ENCODE measurements at places on chromosomes 13 and 19. TPM values are rescaled to one million over a fixed set of nuclear protein-coding genes. Genes with fewer than 3 reads are reported as not detected.

- peak; percentile 90 for DNase-seq
These were observed 2.6 kb downstream of the RNASEH2B start for GRCh38 chr13:50911937-50912795.

- no peak for DNase-seq
These were observed 357.2 kb downstream of the DLEU7 start for GRCh38 chr13:50485979-50486935.

DNA sequence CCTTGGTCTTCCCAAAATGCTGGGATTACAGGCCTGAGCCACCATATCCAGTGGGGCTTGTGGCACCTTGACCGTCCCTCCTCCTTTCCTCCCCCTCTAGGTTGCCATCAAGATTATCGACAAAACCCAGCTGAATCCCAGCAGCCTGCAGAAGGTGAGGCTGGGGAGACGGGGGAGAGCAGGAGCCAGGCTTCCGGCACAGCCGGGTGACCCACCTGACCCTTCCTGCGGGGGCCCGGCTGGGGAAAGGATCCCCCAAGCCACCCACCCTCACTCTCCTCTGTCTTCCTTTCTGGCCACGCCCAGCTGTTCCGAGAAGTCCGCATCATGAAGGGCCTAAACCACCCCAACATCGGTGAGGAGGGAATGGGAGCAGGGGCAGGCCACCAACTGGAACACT is 11.9 kb downstream of the MARK4 start:
- DNase-seq, result no peak

GRCh38 chr13:45224176-45224575 is 23.3 kb upstream of the KCTD4 start:
- DNase-seq, result no peak

GRCh38 chr19:4493929-4494690 is 22.0 kb downstream of the HDGFL2 start:
- DNase-seq, result no peak

GRCh38 chr13:30006246-30006645 is 155.8 kb upstream of the UBL3 start:
- DNase-seq, result no peak

- DNase-seq, result no peak
These were observed 12.1 kb upstream of the CYP2A6 start for GRCh38 chr19:40862333-40862732.

GRCh38 chr13:101627556-101627943 is 175.1 kb downstream of the ITGBL1 start:
- no peak for DNase-seq

GRCh38 chr19:47240996-47241918 is 10.3 kb upstream of the BBC3 start:
- DNase-seq, result peak; percentile 88

- no peak for DNase-seq
These were observed at the start of gene IZUMO1 for GRCh38 chr19:48746738-48747575. IZUMO1 (minus strand) TSS chr19:48746909; CDS start chr19:48745859, 1,050 bp downstream.

DNA sequence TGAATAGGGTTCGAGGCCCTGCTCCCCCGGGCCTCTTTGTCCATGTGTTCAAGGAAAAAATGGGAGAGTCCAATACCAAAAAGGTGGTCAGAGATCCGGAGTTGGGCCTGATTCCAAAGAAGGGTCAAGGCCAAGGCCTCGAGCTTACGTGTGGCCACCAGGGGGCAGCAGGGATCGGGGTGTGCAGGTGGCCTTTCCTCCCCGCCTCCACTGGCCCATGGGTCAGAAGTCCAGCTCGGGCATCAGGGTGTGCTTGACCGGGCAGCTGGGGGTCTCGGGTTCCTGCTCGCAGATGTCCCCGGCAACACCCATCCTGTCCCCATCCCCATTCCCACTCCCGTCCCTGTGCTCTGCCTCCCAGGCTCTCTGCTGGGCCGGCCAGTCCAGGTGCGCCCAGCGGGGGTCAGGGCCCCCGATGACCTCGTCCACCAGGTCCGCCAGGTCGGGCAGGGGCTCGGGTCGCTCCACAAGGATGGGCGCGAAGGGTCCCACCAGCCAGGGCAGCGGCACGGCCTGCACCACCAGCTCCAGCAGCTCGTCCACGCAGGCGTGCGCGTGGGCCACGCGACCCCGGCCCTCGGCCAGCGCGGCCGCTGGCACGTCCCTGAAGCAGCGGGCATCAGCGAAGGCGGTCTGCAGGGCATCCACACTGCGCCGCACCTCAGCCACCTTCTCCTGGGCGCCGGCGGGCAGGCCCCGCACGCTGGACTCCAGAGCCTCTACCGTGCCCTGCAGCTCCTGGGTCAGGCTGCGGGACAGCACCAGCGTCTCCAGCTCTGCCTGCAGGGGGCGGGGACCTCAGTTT is 5.2 kb upstream of the PLIN4 start:
- DNase-seq, result peak; percentile 63

DNA sequence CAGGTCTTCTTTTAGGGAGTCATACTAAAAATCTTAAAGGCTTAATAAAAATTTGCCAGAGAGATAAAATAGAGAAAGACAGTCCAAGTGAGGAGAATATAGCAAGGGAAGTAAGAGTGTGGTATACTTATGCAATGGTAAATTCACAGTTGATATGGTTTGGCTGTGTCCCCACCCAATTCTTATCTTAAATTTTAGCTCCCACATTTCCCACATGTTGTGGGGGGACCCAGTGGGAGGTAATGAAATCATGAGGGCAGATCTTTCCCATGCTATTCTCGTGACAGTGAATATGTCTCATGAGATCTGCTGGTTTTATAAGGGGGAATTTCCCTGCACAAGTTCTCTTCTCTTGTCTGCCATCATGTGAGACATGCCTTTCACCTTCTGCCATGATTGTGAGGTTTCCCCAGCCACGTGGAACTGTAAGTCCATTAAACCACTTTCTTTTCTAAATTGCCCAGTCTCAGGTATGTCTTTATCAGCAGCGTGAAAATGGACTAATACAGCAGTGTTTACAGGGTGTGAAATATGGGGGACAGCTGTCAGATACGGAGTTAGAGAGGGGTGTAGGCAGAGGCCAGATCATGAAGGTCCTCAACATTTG is 115.4 kb downstream of the UGGT2 start:
- no peak for DNase-seq

DNA sequence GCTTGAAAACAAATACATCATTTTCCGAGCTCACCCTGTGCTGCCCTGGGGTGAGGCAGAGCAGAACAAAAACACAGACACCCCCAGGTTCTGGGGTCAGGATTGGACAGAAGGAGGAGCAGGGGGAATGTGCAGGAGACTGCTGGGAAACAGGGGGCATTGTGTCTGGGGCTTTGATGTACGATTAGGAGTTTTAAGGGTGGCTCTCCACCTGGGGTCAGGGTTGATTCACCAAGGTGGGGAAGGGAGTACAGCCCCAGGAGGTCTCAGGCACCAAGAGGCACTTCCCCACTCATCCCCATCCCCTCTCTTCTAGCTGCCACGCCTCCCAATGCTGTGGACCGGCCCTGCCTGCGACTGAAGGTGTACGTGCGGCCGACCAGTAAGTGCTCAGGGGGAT is 12.6 kb downstream of the EFNA2 start:
- DNase-seq, result no peak

DNA sequence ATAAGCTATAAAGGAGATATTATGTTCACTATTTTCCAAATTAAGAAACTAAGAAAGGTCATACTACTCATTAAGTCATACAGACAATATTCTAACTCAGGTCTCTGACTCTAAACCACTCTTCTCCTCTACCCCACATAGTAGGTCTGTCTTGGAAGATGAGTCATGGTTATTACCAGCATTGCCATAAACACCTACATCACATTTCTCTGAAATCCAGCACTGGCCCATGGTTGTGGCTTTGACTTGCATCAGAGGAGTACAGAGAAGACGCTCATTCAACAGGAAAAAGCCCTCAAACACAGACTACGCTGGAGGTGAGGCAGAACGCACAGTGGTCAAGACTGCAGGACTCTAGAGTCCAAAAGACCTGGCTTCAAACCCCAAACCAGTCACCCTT is 476.8 kb downstream of the COG6 start:
- DNase-seq, result no peak

- DNase-seq, result peak; percentile 99
These were observed 897 bp downstream of the C19orf33 start for GRCh38 chr19:38304866-38305429.

EDNRB gene
- not detected for total RNA-seq

ZNF724 gene
- total RNA-seq, result 6.9 TPM

CGB2 gene
- total RNA-seq, result not detected

IFNL1 gene
- total RNA-seq, result not detected

OR7A5 gene
- total RNA-seq, result not detected

CCDC8 gene
- not detected for total RNA-seq
